Epithelial cell of prostate (primary cell): ENCODE measurements at places on chromosomes 5 and 9.
A peak's percentile ranks its signal among the peaks of the same experiment; 100 is the strongest.

DNA sequence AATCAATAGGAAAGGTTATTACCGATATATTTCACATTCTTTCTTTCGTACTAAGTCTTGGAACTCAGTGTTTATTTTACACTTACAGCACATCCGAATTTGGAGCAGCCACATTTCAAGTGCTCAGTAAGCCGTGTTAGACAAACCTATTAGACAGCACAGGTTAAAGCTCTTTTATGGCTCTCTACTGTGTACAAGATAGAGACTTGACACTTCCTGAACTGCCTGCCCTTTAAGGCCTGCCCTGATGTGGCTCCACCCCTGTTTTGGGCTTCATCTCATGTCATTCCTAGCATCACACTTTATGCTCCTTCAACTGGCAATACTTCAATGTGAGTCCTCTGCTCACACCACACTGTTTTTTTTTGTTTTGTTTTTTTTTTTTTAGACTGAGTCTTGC lies 23.5 kb upstream of the SUSD1 start:
- no peak for DNase-seq

DNA sequence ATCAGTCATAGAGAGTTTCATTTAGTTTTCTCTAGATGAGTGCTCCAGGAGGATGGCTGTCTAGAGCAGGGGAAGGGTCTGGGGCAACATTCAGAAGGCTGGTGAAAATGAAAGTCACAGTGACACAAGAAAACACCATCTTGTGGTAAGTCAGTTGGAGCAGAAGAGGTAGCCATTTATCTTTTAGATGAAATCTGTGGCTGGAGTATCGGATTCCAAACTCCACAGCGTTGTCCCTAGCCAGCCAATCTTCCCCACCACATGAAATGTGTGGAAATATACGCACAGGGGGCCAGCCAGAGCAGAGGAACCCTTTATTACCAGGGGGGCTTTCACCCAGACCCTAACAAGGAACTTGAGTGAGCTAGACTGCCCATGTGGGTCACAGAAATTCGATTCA lies 15.9 kb upstream of the TNFAIP8 start:
- no peak for DNase-seq

DNA sequence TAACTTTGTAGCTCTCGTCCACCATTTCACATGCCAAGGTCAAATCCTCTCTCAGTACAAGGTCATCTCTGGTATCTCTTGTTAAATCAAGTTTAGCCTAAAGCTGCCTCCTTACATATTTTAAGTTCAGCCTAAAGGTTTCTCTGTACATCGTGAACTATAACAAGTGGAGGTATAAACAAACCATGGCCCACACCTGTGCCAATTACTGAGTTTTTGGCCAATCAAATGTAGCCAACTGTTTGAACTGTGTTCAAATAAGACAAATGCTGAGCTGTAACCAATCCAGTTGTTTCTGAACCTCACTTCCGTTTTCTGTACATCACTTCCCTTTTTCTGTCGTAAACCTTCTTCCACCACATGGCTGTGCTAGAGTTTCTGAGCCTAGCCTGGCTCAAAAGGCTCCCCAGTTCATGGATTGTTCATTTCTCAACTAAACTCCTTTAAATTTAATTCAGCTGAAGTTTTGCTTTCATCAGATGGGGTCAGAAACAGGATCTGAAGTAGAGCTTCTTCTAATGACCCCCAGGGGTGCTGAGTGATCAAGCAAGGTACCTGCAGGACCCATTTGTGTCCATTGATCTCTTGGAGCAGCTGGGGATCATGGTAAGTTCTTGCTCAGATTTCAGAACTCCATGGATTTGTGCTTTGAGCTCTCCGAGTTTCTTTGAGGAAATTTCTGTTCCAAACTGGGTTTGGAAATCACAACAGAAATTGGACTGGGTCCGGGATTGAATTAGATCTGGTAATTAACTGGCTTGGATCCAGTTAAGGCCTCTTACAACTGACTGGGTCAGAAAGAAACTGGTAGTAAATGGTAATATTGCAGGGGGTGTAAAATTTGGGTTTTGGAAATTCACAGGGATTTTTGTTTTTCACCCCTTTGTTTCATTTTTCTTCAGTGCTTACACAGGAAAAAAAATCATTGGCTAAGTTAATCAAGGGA lies 11.0 kb upstream of the NANS start:
- no peak for DNase-seq

DNA sequence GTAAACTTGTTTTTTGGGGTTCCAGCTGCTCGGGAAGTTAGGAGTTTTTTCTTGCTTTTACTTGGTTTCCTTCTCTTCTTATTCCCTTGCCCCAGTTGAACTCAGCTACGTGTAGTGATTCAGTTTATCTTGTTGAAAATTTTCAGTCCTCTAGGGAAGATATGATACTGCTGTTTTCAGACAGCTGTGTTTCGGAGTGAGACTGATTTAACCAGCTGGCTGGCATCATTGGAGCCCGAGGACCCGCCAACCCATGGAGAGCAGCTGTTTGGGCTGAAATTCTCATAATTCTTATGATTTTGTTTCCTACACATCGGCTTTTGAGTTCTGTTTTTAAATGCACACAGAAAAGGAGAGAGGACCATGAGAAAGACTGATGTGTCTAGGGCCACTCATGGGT lies 271.5 kb downstream of the NR3C1 start:
- DNase-seq: no peak

GRCh38 chr9:129493706-129494047 lies 127.2 kb downstream of the C9orf50 start:
- DNase-seq: no peak

- DNase-seq: no peak
Observed at GRCh38 chr9:70921136-70921535, 200.3 kb downstream of the TRPM3 start.

GRCh38 chr5:761854-762710 lies 22.4 kb downstream of the ZDHHC11B start:
- DNase-seq: no peak

GRCh38 chr5:78269088-78269703 lies 25.3 kb downstream of the AP3B1 start:
- no peak for DNase-seq

DNA sequence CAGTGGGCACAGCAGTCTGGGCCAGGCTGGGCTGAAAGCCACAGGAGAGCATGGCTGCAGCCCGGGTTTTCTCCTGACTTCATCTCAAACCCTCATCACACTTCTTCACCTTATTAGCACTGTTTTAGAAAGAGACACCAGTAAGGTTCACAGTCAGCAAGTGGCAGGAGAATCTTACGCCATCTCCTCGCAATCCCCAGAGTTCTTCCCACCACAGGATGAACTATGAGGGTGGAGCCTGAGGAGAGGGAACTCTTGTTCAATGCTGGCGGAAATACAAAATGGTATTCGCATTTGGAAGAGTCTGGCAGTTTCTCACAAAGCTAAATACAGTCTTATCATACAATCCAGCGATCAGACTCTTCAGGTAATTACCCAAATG lies 14.7 kb downstream of the BICD2 start:
- no peak for DNase-seq

DNA sequence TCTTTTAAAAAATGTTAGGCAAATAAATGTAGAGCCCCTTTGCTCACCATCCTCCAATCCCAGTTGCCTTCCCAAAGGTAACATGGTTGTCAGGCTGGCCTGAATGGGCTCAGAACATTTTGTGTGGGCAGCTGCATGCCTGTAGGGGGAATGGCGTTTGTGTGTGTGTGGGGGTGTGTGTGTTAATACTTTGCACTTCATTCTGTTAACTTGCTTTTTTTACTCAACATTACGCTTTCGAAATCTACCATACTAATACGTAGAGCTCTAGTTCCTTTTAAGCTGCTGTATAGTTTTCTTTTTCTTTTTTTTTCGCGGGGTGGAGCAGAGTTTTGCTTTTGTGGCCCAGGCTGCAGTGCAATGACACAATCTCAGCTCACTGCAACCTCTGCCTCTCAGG lies 14.0 kb downstream of the MYOZ3 start:
- no peak for DNase-seq

GRCh38 chr5:15365070-15365469 lies 134.9 kb upstream of the FBXL7 start:
- no peak for DNase-seq

DNA sequence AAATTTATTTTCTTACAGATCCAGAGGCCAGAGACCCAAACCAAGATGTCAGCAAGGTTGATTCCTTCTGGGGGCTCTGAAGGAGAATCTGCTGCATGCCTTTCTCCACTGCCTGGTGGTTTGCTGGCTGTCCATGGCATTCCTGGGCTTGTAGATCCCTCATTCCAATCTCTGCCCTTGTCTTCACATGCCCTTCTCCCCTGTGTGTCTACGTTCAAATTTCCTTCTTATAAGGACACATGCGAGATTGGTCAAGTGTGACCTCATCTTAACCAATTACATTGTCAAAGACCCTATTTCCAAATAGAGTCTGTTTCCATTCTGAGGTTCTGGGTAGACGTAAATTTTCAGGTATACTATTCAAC lies 84.5 kb upstream of the RAI14 start:
- no peak for DNase-seq

GRCh38 chr5:44795496-44795895 lies 13.3 kb upstream of the MRPS30 start:
- no peak for DNase-seq

DNA sequence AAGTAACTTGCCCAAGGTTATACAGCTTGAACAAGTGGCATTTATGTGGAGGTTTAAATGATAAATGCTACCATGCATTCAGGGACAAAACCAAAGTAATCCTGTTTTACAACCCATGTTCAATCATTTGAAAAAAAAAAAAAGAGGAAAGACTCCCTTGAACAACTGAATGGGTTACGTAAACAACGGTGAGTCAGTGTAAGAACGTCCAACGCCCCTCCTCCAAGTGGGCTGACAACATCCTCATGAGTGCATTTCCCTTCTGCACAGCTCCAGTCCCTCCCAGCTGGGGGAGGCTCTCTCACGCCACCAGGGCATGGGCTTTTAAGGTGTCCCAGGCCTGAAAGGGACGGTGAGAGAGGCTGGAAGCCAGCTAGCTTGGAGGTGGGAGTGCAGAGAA lies 90.0 kb downstream of the PRRT1B start:
- DNase-seq: peak; percentile 88

DNA sequence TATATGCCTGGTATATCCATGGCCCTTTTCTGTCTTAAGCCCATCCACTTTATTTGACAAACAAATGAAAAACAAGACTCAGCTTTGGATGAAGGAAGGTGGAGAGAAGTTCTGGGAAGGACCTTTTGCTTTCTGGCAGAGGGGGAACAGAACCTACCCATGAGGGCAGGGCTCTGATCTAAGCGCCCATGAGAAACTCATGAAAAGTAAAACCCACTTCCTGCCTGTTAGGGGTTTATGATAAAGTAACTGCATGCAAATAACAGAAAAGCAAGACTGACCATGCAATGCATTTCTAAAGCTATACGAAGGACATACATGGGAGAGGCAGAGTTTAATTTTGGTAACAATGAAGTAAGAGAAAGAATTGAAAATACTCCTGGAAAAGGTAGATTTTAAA lies 181.9 kb upstream of the ADRA1B start:
- no peak for DNase-seq

- no peak for DNase-seq
Observed at GRCh38 chr9:21095561-21095960, 17.8 kb upstream of the IFNB1 start.

DNA sequence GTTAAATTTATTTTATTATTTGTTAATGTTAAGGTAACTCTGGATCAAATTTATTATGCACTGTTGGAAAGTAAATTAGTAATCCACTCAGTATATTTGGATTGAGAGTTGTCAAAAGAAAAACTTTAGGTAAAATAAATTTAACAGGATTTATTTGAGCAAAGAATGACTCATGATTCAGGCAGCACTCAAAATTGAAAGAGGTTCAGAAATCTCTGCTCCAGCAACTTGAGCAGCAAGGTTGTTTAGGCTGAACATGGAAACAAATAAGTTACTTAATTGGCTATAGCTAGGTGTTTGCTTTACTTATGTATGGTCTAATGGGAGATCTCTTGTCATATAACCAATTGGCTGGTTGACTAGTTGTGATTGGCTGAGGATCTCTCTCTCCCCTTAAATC lies 296.2 kb upstream of the EDIL3 start:
- no peak for DNase-seq

- DNase-seq: no peak
Observed at GRCh38 chr9:137589441-137590122, 730 bp downstream of the ZMYND19 start.

DNA sequence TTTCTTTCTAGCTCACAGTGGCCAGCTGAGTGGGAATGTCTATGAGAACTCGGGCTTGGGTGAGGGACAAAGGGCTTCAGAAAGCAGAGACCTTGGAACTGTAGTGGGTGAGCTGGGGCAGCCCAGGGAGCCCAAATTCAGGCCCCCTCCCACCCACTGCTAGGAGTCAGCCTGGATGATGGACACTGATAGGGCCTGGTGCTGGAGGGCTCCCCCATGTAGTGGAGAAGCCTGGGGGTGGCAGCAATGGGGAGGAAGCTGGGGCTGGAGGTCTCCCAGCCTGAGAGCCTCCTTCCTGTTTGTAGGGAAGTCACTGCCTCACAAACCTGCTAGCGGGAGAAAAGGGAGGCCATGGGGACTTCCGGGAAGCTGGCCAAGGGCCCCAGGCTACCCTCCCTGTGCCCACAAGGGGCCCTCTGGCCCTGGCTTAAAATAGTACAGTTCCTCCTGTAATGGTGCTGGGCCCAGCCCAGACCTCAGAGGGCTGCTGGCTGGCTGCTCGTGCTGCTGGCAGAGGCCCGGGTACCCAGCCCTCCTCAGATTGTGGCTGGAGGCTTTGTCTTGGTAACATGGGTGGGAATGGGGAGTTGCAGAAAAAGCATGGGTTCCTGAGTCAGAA lies 6.3 kb upstream of the NR5A1 start:
- no peak for DNase-seq

DNA sequence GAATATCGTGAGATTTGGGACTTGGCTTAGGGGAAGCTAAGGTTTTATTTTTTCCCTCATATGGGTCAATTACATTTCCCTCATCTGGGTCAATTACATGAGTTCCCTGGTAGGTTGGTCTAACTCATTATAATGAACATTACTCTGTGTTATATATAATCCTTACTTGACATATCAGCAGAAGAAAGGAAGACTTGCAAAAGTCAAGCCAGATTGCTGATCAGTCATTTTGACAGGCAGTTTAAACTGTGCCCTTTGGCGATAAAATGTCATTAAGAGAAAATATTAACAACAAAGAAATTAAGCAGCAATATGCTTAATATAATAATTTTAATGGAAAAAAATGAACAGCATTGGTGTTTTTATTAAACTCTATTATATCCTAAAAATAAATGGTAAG lies 23.1 kb upstream of the TRPM3 start:
- no peak for DNase-seq

DNA sequence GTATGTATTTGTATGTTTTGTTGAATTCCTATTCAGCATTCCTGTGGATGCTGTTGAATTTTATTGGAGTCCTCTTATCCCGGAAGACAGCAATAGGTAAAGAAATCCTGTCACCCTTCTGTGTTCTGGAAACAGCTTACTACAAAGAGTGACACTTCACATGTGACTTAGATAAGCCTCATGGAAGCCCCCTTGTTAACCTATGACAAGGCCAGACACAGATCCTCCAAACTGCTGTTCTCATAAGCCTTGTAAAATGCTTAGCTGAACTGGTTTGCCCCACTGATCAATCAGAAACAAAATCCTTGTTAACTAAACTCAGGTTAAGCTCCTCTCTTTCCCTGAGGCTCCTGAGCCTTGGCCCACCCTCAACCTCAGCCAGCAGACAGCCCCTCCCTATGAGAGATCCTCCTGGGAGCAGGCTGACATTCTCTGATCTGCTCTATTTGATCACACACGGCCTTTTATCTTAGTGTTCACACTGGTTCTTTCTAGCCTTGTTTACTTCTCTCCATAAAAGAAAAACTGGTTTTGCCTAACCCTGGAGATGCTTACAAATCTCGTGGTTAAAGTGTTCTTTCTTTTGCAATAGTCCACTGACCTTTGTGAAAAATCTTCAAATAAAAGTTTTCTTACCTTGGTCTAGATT lies 29.4 kb upstream of the ATP6V1G1 start:
- DNase-seq: peak; percentile 14

- DNase-seq: no peak
Observed at GRCh38 chr5:82809420-82810143, 267.6 kb downstream of the TMEM167A start.
